Stimulated activated CD4-positive, alpha-beta T cell treated with anti-CD3 and anti-CD28 coated beads, TNF-alpha, amount 100 ng/mL, for 24 hours (primary cell): ENCODE measurements at places on chromosomes 1 and 21.

DNA sequence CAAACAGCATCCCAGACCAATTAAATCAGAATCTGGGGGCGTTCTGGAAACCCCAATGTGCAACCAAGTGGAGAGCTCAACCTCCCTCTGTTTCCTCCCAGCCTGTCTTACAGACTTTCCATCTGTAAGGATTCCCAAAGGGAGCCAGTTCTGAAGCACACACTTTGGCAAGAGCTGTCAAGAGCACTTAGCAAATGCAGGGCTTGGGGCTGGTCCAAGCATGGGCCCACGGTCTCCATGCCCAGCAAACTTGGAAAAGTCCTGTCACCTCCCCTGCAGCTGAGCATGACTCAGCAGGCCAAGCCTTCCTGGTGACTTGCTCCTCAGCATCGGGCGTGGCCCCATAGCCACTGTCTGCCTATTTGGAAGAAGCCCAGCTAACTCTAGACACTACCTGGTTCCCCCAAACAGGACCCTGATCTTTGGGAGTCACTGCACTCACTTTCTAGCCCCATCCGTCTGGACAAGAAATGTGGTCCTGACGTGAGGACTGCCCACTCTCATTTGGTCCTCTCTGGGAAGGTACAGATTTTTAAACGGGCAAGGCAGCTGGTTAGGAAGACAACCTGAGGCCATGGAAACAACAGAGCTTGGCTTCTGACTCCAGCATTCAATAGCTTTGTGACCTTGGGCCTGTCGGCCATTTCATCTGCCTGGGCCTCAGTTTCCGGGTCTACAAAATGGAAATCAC is 16.9 kb downstream of the SLC2A1 start:
- DNase-seq, result peak; percentile 44

- DNase-seq, result peak; percentile 7
These were observed 1.1 kb downstream of the HUNK start for GRCh38 chr21:31873696-31874599.

GRCh38 chr21:43348801-43349261 is 78.1 kb downstream of the SIK1 start:
- no peak for DNase-seq

DNA sequence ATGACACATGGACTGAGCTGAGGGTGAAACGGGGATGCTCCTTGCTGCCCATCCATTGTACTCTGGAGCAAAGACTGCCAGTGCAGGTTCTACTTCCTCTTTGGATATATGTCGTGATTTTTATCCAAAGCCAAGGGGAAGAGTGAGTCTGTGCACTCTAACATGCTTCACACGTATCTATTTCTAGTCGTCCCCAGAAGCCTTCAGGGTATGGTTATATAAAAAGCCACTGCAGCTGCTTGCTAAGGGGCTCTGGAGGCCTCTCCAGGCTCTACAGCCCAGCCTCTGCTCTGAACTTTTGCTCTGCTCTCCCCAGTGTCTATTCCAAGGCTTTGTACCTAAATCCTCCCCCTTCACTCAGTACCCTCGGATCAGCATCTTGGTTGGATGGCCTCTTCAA is 20.1 kb downstream of the PAFAH2 start:
- no peak for DNase-seq

DNA sequence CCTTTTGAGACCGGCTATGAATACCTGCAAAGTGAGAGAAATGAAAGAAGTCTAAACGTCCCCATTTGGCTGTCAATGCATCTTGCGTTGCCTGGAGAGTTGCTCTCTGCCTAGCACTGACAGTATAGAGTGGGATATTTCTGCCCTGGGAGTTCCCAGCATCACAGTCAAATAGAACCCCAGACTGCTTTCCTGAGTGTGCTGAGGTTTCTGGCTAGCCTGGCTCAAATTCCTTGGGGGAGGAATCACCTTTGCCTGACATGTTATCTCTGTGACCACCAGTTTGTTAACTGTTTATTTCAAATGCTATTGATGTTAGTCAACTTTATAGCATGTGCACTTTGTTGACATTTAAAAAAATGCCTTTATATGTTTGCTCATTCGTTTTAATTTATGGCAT is 212.0 kb upstream of the FAM78B start:
- DNase-seq, result no peak
